Fibroblast of skin of left biceps (primary cell): ENCODE measurements at places on chromosomes 2 and 18.

DNA sequence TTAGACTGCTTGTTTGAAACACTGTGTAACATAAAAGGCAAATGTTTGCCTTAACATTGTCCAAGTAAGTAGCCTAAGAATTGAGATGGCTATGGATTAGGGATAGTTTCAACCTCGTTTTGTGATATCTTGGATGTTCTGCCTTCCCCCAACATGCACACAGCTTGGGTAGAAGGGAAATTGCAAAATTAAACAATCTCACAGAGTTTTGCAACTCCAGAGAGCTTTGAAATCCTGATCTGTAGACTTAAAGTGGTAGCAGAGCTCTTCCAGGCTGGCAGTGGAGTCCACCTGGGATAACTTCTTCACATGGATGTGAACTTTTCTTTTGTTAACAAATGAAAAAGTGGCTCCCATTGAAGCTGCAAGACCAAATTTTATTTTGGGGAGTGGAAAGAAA, 59.6 kb downstream of the CHRNA1 start:
- no peak for DNase-seq

GRCh38 chr18:10401521-10401920, 52.9 kb upstream of the APCDD1 start:
- no peak for DNase-seq

- no peak for DNase-seq
These were observed 22.6 kb downstream of the GREB1L start for GRCh38 chr18:21264651-21265050.

GRCh38 chr2:184551626-184552025, 46.7 kb upstream of the ZNF804A start:
- no peak for DNase-seq

GRCh38 chr2:12051831-12052230, 305.4 kb downstream of the LPIN1 start:
- no peak for DNase-seq
